ENCODE measurements at places on chromosomes 5 and 9.

DNA sequence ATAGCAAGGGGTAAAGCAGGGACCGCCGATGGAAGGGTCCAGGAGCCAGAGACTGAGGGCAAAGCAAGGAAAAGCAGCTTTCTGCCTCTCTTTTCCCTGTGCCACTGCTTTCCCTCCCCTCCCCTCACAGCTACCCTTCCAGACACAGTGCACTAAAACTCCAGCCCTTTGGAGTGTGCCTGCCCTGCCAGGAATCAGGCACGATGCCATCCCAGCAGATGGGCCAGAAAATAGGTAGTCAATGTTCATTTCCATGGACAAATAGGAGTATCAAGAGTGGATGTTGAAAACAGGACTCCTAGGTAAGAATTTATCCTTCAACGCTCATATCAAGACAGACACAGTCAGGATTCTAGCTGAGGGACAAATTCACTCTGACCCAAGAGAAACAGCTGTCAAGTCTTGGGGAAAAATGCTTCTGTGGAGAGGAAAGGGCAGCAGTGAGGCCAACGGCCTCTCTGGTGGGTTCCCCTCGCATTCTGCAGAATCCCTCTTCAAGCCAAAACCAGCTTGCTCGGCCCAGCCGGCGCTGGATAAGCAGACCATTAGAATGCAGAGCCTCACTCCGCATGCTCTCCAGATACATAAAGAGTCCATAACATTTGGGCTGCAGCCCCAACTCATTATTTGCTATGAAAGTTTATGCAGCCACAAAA is 138.0 kb downstream of the CAAP1 start:
- no peak for DNase-seq

- DNase-seq = no peak
Observed at GRCh38 chr5:155091768-155092717, 78.5 kb downstream of the KIF4B start.

- DNase-seq = no peak
Observed at GRCh38 chr5:176610435-176610773, 448 bp upstream of the GPRIN1 start.

- DNase-seq = no peak
Observed at GRCh38 chr9:2110036-2110435, 94.9 kb downstream of the SMARCA2 start.

- no peak for DNase-seq
Observed at GRCh38 chr9:116260531-116260930, 106.9 kb downstream of the PAPPA start.

Data from hypothalamus (tissue), 51 donors.